ENCODE measurements at places on chromosomes 3 and 15. TPM values are rescaled to one million over a fixed set of nuclear protein-coding genes. Genes with fewer than 3 reads are reported as not detected.

ITIH1 gene
- total RNA-seq, result not detected

CCDC39 gene
- not detected for total RNA-seq

TSEN2 gene
- total RNA-seq, result 21.1 TPM

ZIC4 gene
- not detected for total RNA-seq

SCAANT1 gene
- not detected for total RNA-seq

ZCWPW2 gene
- total RNA-seq, result not detected

INKA1 gene
- 1.6 TPM for total RNA-seq

CEMIP gene
- total RNA-seq, result 2.1 TPM

ZNF619 gene
- 2.2 TPM for total RNA-seq

FBXO40 gene
- not detected for total RNA-seq

TUSC7 gene
- not detected for total RNA-seq

RETNLB gene
- not detected for total RNA-seq

SIDT1 gene
- total RNA-seq, result 0.19 TPM

KBTBD13 gene
- total RNA-seq, result 0.02 TPM

KLF15 gene
- total RNA-seq, result 0.06 TPM

MESP2 gene
- 0.62 TPM for total RNA-seq

HTR3E gene
- not detected for total RNA-seq

C3orf20 gene
- not detected for total RNA-seq

CALML4 gene
- 6.9 TPM for total RNA-seq

GHSR gene
- not detected for total RNA-seq

TAMM41 gene
- total RNA-seq, result 28.8 TPM

SI gene
- total RNA-seq, result not detected

HOMER2 gene
- 15.1 TPM for total RNA-seq

FSIP1 gene
- total RNA-seq, result 0.51 TPM

STRIT1 gene
- not detected for total RNA-seq

STAB1 gene
- total RNA-seq, result not detected

SNTN gene
- total RNA-seq, result not detected

SHQ1 gene
- total RNA-seq, result 17.0 TPM

CDHR4 gene
- total RNA-seq, result 0.30 TPM

TM6SF1 gene
- 0.17 TPM for total RNA-seq

MAGEF1 gene
- 30.0 TPM for total RNA-seq

FBXL2 gene
- 7.8 TPM for total RNA-seq

TNNC1 gene
- 1.4 TPM for total RNA-seq

TTBK2 gene
- 1.6 TPM for total RNA-seq

Data from A549 treated with DMSO at 1 μM for 4 hours (cell line).